ENCODE measurements at places on chromosomes 13 and 19.

- no peak for DNase-seq
These were observed 482.2 kb upstream of the NBEA start for GRCh38 chr13:34459856-34460255.

- no peak for DNase-seq
These were observed 3.5 kb downstream of the USP12 start for GRCh38 chr13:27168086-27168485.

GRCh38 chr13:41645331-41645730 is 188.0 kb downstream of the RGCC start:
- DNase-seq: no peak

DNA sequence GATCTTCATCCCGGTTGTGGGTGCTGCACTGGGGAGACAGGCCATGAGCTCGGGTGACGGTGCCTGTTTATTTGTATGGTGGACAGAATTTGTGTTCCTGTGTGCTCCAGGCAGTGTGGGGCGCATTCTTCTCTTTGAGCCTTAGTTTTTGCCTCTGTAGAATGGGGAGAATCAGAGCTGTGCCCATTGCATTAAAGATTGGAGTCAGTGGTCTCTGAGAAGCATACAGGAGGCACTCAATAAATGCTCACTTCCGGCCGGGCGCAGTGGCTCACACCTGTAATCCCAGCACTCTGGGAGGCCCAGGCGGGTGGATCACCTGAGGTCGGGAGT is 23.0 kb downstream of the NFIC start:
- DNase-seq: no peak

- DNase-seq: no peak
These were observed 686.4 kb downstream of the PCDH9 start for GRCh38 chr13:66543780-66544179.

- no peak for DNase-seq
These were observed 438.1 kb downstream of the GPC5 start for GRCh38 chr13:91836553-91836952.
